NCI-H2029 treated with DMSO at 0.1 percent for 48 hours (cell line): ENCODE measurements at places on chromosomes 12 and 14.

GRCh38 chr12:124809878-124810277 lies 53.8 kb downstream of the SCARB1 start:
- DNase-seq, result no peak

DNA sequence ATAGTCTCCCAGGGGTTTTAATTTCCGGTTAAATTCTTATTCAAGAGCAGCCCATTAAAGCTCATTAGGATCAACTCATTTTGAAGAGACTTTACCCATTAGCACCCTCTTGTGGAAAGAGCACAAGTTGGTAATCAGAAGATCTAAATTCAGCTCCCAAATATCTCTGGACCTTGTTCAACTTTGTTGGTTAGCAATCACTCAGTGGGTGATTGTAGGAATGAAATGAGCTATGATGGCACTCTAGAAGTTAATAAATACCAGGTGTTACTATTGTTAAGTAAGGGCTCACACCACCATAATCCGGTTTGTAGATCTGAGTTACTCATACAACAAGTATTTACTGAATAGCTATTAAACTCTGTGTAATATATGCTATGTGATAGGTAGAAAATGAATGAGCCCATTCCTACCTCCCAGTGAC lies 42.9 kb downstream of the TRIP11 start:
- no peak for DNase-seq

DNA sequence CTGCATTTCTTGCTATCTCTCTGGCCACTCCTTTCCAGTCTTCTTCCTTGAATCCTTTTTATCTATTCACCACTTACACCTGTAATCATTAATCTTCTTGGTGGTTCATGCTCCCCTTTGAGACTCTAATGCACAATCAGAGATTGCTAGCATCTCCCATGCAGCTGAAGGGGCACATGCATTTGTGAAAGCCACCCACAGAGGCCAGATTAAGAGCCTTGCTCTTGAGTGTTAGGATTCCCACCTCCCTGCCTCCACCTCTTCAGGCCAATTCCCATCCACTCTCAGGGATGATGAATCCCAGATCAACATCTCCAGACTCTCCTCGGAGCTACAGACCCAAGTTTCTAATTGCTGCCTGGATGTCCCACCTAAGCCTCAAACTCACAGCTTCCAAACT lies 19.4 kb upstream of the KRT18 start:
- no peak for DNase-seq

GRCh38 chr14:104472073-104472472 lies 107.5 kb upstream of the C14orf180 start:
- DNase-seq, result no peak

DNA sequence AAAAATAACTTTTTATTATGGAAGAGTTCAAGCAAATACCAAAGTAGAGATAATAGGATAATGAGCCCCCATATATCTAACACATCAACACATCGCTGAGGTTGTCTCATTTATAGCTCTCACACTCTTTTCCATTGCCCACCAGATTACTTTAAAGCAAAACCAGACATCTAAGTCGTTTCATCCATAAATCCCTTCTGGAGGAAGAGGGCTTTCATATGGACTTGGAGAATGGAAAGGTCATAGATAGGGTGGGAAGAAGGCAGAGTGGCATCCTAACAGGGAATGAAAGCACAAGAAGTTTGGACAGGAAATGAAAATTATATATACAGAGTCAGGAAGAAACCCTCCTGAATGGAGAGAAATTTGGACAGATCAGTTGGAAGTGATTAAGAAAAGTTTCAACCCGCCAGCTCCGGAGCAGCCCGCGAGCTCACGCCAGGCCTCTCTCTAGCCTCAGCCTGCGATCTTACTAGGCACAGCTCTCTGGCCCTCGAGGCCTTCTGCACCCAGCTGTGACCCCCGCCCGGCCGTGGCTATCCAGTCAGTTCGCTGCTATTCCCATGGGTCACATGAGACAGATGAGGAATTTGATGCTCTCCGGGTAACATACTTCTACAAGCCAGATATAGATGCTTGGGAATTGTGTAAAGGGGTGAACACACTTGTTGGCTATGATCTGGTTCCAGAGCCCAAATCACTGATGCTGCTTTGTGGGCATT lies 48.4 kb upstream of the NID2 start:
- no peak for DNase-seq

DNA sequence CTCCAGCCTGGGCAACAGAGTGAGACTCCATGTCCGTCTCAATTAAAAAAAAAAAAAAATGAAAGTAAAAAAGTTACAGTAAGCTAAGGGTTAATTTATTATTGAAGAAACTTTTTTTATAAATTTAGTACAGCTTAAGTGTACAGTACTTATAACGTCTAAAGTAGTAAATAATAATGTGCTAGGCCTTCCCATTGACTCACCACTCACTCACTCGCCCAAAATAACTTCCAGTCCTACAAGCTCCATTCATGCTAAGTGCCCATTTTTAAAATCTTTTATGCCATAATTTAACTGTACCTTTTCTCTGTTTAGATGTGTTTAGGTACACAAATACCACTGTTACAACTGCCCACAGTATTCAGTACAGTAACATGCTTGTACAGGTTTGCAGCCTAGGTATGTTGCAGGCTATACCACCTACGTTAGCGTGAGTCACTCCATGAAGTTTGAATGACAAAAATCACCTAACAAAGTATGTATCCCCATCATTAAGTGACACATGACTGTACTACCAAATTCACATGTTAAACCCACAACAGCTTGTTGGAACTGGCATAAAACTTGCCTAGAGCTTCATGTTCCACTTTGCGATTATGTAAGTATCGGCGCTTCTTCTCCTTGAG lies 10.7 kb downstream of the KANSL2 start:
- no peak for DNase-seq

- DNase-seq, result no peak
Measured at GRCh38 chr12:97387844-97388243, 74.8 kb upstream of the RMST start.

DNA sequence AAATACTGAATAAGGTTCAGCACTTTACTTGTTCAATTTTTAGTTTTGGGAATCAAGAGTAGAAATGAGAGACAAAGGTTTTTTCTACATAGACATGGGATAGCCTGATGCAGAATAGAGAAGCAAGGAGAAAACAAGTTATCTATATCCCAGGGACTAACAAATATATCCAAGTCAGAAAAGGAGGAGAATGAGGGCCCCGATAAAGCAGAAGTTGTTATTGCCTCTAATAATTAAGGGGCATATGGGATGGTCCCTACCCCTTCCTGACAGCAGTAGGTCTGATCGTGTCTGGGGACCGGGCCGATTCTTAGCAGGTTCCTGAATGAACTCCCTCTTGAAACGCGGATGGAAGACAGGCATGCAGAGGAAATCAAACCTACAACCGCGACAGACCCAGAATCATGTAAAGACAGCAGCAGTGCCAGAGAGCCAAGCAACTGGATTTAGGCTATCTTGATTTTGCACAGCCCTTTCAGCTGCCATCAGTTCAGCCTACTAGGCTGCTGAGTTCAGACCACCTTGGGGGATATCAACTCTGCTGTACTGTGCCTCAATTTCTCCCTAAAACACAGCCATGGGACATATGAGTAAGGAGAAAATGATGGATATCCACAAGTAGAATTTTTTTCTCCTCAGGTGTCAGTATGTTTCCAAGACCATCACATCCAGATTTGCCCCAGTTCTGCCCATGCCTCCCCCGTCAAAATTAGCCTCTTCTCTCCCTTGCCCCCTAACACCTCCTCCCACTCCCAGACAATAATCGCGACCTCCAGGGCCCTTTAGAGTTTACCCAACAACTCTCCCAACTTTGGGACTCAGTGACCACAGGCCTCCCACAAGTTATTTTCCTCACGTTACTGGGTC lies 706 bp downstream of the PRMT5 start:
- no peak for DNase-seq

GRCh38 chr14:58059126-58059525 lies 92.9 kb downstream of the ARMH4 start:
- no peak for DNase-seq

- DNase-seq, result peak; percentile 17
Measured at GRCh38 chr12:77324763-77325468, 259.5 kb upstream of the E2F7 start.

DNA sequence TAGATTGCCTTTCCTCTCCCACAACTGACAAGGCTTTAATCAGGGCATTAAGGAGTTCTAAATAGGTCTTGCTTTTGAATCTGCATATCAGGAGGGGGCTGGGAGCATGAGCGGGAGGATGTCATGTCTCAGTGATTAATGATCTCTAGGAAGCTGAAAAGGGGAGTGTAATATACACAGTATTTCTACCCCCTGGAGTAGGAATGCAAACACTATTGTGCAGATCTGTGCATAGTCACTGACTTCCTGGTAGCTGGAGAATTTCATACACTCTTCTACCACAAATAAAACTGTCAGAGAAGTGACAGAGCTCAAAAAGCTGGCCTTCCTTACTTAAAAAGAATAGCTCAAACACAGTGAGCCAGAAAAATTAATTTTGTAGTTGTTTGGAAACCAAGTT lies 65.8 kb downstream of the RIC8B start:
- peak; percentile 50 for DNase-seq

DNA sequence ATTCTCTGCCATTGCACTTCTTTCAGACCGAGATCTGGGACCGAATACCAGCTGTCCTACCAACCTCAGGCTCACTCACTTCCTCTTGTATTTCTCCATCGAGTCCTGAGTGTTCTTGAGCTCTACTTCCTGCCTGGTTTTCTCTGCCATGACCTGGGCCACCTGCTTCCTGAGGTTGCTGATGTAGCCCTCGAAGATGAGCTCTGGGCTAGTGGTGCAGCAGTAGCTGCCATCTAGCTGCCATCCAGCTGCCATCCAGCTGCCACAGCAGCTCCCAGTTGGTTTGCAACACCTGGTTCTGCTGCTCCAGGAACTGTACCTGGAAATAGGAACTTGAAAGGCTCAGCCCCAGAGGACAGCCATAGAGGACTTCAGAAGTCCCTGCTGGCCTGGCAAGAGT lies 15.0 kb upstream of the KRT73 start:
- peak; percentile 15 for DNase-seq

GRCh38 chr14:104889375-104889757 lies 24.3 kb downstream of the CEP170B start:
- DNase-seq, result no peak

DNA sequence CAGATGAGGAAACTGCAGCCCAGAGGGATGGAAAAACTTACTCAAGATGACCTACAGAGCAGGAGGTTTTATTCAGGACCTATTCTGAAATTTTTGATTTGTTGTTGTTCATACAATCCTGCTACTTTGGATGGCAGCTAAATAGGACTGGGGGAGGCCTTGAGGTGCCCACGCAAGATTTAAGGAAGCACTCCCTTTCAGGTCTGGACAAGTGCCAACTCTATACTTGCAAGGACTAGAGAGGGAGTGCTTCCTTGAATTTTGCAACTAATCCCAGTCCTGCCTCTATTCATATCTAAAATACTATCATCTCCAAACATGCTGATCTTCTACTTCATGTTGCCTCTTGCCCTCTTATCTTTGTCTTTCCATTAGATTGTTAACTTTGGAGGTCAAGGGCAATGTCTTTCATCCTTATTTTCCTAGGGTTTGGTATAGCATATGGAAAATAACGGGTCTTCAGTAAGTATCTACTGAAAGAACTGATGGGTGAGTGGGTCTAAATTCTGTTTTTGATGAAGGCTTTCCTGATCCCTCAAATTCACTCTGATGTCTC lies 28.6 kb upstream of the PPM1H start:
- DNase-seq, result no peak

DNA sequence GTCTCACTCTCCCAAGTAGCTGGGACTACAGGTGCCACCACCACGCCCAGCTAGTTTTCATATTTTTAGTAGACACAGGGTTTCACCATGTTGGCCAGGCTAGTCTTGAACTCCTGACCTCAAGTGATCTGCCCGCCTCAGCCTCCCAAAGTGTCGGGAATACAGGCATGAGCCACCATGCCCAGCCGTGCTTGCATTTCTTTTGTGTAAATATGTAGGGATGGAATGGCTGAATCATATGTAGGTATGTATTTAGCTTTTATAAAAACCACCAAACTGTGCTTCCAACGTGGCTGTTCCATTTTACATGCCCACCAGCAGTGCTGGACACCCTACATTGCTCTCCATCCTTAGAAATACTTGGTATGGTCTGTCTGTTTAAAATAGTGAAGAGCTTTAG lies 32.8 kb upstream of the CLMN start:
- no peak for DNase-seq

- no peak for DNase-seq
Measured at GRCh38 chr12:30908722-30909348, 17.7 kb upstream of the TSPAN11 start.

GRCh38 chr12:7016958-7017571 lies 1.2 kb downstream of the LPCAT3 start:
- DNase-seq, result no peak

- DNase-seq, result no peak
Measured at GRCh38 chr14:23112359-23113178, 6.5 kb downstream of the CEBPE start.

DNA sequence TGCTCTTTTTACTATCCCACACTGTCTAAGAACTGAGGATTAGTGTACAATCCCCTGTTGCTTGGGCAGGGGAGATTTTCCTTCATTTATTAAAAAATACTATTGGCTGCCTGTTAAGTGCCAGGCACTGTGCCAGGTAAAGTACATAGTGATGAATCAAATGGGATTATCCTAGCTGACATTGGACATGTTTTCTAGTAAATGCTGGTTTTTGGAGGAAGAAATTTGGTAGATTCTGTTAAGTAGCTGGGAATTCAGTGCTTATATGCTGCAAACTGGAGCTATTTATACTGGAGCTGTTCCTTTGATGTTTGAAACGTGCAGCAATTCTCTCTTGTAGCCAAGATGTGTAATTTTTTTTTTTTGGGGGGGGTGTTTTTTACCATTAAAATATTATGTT lies 299.6 kb downstream of the EMP1 start:
- no peak for DNase-seq

GRCh38 chr14:22422238-22422637 lies 166.8 kb downstream of the DAD1 start:
- no peak for DNase-seq

DNA sequence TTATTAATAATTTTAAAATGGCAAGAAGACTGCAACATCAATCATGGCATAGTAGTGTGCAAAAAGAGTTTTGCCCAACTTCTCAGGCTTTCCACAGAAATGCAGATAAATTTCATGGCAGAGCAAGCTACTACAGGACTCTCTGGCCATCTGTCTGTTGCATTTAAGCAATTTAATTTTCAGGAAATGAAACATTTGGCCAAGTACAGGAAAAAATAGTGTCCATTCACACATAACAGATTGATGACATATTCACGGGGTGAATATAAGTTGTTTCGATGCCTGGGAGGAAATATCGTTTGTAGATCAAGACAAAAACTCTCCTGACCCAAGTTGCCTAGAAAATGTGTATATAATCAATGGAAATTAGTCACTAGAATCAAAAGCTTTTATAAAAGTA lies 324.0 kb downstream of the PRKD1 start:
- no peak for DNase-seq

GRCh38 chr14:64604881-64605280 lies 55.1 kb downstream of the PPP1R36 start:
- no peak for DNase-seq
